SIG-M5 (cell line): ENCODE measurements at places on chromosomes 1 and 21.

DNA sequence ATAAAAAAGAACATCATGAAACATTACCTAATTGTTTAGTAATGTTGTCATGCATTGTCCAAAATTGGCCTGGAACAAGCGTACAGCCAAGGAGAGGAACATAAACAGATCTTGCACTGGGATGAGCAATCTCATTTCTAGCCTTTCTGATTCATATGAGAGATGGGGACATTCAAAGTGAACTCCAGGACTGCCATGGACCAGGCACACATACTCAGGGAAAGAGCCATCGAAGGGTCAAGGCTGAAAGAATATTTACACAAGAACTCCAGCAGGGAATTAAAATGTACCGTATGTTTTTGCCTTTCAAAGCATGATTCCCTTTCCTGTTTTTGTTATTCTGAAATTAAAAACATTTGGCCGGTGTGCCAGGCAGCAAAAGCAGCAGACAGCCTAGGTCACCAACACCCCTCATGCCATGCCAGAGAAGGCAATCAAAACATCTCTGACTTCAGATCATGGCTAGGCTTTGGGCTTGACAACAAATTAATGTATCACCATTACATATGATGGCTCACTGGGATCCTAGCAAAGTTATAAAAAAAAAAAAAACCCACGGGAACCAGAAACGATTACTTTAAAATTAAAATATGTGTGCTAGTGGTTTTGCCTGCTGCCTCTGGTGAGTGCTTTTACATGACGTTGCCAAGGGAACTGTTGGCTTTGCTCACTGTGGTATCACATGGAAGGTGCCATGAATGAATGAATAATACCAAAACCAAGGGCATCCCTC lies 159.8 kb downstream of the TGFBR3 start:
- DNase-seq, result no peak

GRCh38 chr1:223102797-223103533 lies 40.1 kb downstream of the TLR5 start:
- DNase-seq, result no peak

- no peak for DNase-seq
These were observed 292.7 kb downstream of the SDCCAG8 start for GRCh38 chr1:243548516-243548915.

GRCh38 chr1:156090138-156090839 lies 8.0 kb upstream of the MEX3A start:
- DNase-seq, result no peak

DNA sequence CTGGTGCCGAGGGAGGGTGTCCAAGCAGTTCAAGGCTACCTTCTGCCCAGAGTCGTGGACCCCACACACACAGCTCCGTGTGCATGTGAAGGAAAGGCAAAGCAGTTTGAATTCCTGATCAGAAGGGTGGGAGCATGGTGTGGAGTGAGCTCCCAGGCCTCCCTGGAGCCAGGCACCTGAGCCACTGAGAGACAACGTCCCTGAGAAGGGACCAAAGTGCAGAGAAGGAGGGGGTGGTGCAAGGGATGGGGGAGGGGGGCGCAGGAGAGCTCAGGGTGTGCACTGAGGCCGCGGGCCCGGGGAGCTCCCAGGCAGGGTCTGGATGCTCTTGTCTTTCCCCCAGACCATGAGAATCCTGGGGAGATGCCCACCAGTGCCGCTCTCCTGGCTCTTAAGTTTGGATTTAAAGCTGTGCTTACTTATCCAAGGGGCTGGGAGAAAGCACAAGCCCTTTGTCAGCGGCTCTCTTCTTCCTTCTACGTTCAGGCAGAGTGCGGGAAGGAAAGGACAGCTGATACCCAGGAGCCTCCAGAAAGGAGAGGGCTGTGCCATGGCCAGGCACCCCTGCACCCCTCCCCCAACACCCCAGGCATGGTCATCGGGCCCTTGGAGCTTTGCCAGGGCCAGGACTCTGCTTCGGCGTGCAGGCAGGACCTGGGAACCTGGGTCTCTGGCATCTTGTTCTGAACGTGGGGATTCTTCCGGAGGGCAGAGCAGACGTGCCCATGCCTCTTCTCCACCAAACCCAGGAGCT lies 24.1 kb downstream of the ACTA1 start:
- DNase-seq, result no peak

GRCh38 chr1:17272646-17273045 lies 23.7 kb downstream of the PADI3 start:
- no peak for DNase-seq

GRCh38 chr21:46128933-46129571 lies 26.3 kb downstream of the FTCD start:
- DNase-seq, result no peak

DNA sequence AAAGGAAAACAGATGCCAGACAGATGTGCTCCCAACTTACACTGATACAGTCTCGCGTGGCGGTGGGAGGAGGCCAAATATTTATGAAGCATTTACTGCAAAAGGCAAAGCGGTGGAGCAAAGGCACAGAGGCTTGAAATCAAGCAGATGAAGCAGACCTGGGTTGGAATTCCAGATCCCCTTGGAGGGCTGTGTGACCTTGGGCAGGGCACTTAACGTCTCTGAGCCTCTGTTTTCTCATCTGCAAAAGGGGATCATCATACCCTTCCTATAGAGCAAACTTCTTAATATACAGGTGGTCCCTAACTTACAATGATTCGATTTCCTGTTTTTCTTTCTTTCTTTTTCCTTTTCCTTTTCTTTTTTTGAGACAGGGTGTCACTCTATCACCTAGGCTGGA lies 54.1 kb downstream of the IGSF21 start:
- no peak for DNase-seq

- no peak for DNase-seq
These were observed 4.4 kb downstream of the PLOD1 start for GRCh38 chr1:11938722-11939526.

DNA sequence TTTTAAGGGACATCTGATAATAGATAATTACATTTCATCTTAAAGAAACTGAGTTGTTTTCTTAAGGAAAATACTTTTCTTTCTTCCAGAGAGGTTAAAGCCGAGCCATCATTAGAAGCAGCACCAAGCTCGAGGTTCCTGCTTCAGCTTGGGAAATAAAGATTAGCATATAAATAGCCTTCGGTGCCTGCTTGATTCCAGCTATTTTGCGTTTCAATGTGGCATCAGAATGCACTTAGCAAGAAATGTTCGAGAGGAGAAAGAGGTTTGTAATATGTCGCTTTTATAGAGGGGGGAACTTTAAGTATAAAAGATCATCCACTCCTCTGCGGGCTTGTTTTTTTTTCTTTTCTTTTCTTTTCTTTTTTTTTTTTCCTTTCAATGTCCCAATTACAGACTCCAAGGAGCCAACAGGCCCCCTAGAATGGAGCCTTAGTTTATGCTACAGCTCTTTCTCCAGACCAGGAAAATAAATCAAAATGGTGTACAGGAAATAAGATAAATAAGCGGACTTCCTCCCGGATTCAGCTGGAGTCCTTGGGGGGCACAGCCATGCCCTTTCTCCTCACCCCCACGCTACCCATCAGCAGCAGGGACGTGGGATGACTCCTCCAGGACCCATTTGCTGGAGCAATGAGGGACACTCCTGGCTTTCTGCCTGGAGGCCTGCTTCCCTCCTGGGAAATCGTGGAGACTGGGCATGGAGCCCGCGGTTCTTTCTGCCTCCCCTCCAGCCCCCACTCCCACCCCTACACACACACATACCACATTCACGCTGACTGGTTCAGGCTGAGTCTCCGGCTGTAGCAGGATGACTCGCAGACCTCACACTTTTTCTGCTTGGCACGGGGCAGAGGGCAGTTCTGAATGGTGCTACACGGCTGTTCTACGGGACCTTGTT lies 131.6 kb downstream of the RRAGC start:
- no peak for DNase-seq
